Stimulated activated CD8-positive, alpha-beta memory T cell treated with anti-CD3 and anti-CD28 coated beads, Interleukin-4, amount 100 ng/mL, for 48 hours (primary cell): ENCODE measurements at places on chromosomes 3 and 15.

DNA sequence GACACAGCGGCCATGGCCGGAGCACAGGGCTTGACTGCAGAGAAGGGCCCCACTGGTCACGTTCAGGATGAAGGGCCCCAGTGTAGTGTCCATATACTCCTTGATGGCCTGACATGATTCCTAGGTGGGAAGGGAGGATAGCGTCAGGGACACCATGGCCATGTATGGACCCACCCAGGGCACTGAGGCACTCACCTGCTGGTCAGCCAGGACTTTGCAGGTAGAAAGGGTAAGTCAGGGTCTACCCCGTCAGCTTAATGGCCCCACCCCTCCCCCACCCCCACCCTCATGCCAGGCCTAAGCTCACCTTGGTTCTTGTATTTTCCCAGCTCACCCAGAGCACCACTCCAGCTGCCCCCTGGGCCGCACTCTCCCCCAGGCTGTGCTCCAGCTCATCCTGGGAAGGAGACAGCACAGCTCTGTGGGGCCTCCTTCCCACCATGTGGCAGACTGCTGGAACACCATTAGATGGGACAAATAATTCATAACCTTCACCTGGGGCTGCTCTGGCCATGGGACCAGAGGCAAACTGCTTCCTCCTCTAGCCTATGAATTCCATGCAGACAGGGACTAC, 1.6 kb upstream of the HYAL3 start:
- DNase-seq: no peak

DNA sequence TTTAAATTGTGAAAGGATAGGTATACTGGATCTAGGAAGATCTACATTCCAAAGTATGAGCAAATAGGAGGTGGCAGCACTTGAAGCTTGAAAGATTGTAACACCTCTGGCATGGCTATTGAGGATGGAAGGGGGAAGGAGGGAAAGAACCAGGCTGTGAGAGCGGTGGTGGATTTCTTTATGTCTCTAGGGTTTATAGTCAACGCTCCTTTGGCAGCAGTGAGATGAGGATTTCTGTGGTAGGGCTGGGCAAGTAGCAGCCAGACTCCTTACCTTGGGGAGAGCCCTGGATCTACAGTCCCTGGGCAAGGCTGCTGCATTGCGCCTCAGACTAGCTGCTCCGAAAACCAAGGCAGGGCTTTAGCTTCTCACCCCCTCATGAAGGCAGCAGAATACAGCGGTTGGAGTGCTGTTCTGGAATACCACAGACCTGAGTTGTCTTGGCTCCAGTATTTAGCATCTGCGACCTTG, 53.2 kb downstream of the MEF2A start:
- no peak for DNase-seq

- DNase-seq: no peak
Measured at GRCh38 chr15:82648257-82649103, 1.3 kb upstream of the CPEB1 start.

GRCh38 chr3:171883257-171883892, 40.2 kb downstream of the TMEM212 start:
- DNase-seq: no peak

GRCh38 chr15:40594429-40594836, 384 bp downstream of the KNL1 start:
- peak; percentile 67 for DNase-seq
